HuH-7.5 (cell line): ENCODE measurements at places on chromosomes 6 and 20.

DNA sequence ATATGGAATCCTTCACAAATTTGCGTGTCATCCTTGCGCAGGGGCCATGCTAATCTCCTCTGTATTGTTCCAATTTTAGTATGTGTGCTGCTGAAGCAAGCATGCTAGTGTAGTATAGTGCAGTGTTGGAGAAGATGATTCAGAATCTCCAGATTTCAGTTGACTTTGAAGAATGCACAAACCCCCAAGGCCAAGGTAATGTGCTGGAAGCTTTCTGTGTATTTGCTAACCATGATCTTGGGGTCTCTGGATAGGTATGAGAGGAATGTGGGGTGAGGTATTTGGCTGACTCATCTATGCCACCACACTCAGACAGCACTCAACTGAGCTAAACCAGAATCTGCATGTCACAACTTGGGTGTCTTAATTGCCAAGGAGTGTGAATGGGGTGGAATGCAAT, 42.6 kb upstream of the DEK start:
- DNase-seq = no peak

GRCh38 chr6:65501045-65501444, 206.0 kb downstream of the EYS start:
- DNase-seq = no peak

- peak; percentile 59 for DNase-seq
These were observed 65.5 kb upstream of the AFDN start for GRCh38 chr6:167760979-167761793.

- no peak for DNase-seq
These were observed 18.0 kb upstream of the BHLHE23 start for GRCh38 chr20:63024573-63025392.

DNA sequence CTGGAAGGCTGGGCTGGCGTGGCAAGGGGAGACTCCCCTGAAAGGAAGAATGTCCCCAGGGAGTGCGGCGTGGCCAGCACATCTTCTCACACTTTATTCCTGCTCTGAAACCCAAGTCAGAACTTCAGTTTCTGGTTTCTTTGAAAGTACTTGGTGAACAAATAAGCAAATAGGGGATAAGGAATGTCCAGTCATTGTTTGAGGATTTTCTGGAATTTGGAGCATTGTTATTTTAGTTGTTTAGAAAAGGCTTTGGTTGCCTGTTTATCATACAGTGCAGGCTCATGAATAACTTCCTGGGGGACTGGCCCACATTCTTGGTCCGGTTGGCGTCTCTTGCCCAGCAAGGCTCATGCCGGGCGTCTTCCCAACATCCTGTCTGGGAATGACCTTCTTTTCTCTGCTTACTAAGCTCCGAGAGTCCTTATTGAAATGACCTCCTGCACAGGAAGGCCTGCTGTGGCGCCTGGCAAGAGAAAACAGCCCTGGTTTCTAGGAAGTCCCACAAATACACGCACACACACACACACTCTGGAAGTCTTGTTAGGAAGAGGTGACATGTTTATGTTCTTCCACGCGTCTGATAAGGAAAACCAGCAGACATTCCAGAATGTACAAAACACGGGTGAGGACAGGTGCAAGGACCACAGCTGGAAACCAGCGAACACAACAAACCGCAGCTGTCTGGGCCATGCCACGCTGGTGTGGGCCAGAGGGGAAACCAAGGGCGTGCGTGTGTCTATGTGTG, 71.9 kb downstream of the TMEM170B start:
- DNase-seq = no peak

GRCh38 chr6:168541307-168541706, 100.3 kb downstream of the SMOC2 start:
- no peak for DNase-seq
